ENCODE measurements at places on chromosomes 13 and 19.
A peak's percentile ranks its signal among the peaks of the same experiment; 100 is the strongest.

GRCh38 chr13:67574320-67575233 is 344.4 kb upstream of the PCDH9 start:
- DNase-seq, result no peak

DNA sequence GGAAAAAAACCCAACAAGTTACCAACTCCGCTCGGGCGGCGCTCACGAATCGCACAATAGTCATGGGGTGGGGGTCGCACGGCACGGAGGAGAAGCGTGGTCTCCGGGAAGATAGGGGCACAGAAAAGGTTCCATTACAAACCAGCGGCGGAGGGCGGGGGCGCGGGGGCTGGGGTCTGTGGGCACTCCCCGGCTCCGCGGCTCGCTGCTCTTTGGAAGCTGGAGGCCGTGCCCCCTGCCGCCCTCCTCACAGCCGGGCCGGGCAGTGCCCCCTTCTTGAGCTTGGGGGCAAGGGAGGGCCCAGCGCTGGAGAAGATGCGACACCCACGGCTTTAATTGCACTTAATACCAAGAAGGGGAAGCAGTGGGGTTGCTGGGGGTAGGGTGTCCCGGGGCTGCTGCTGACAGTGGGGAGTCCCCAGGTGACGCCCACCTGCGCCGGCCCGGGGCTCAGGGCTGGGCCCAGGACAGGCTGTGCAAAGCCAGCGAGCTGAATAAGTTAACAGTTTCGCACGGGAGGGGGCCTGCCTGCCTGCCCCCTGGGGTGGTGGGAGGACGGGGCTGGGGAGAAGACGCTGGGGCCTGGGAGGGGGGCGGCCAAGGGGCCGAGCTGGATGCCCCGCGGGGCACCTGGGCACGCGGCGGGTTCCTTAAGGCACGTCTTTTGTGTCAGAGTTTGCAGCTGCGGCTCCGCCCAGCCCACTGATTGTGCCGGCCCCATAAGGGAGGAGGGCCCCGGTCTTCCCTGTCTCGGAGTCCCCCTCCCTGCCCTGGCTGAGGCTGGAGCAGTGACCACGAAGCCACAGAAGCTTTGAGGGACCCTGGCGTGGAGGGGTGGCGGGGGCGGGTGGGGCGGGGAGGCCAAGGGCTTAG is 9.8 kb downstream of the DCAF15 start:
- no peak for DNase-seq

GRCh38 chr19:522726-523125 is 8.8 kb upstream of the CDC34 start:
- no peak for DNase-seq

GRCh38 chr13:21176215-21176981 is at the start of the genes MRPL57 and SKA3:
Gene MRPL57, plus strand, starts transcription at chr13:21176658. Its CDS starts 259 bp downstream, at chr13:21176917.
Gene SKA3, minus strand, starts transcription at chr13:21176552. Its CDS starts 75 bp downstream, at chr13:21176477.
- peak; percentile 89 for DNase-seq

DNA sequence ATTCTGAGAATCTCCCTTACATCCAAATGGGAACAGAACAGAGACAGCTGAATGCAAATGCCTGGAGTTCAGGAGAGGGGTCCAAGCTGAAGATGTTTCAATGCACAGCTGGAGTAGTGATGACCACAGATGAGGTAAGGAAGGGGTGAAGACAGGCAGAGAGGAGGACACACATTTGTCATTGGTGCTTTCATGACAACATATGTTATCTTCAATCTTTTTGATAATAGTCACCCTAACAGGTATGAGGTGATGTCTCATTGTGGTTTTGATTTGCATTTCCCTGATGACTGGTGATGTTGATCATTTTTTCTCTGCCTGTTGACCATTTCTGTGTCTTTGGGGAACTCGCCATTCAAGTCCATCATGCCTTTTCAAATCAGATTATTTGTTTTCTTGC is 19.2 kb downstream of the SIGLEC7 start:
- DNase-seq, result no peak

GRCh38 chr19:5114727-5115126 is 145.8 kb downstream of the KDM4B start:
- no peak for DNase-seq

GRCh38 chr19:30529876-30530275 is 157.7 kb downstream of the ZNF536 start:
- DNase-seq, result no peak

DNA sequence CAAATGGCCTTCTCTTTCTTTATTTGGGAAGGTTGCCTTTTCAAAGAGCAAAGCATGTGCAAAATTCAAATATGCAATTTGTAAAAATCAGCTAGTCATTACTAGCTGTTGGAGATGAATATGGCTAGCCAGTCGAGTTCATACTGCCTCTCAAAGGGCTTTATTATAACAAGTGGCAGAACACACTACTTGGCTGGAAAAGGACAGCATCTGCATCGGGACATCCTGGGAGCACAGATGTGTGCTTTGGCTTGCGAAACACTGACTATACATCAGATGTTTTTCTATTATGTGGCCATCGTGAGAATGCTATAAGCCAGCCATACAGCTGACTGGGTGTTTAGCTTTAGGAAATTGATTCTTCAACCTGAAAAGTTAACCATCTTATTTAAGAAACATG is 424.2 kb downstream of the KCTD12 start:
- DNase-seq, result no peak

DNA sequence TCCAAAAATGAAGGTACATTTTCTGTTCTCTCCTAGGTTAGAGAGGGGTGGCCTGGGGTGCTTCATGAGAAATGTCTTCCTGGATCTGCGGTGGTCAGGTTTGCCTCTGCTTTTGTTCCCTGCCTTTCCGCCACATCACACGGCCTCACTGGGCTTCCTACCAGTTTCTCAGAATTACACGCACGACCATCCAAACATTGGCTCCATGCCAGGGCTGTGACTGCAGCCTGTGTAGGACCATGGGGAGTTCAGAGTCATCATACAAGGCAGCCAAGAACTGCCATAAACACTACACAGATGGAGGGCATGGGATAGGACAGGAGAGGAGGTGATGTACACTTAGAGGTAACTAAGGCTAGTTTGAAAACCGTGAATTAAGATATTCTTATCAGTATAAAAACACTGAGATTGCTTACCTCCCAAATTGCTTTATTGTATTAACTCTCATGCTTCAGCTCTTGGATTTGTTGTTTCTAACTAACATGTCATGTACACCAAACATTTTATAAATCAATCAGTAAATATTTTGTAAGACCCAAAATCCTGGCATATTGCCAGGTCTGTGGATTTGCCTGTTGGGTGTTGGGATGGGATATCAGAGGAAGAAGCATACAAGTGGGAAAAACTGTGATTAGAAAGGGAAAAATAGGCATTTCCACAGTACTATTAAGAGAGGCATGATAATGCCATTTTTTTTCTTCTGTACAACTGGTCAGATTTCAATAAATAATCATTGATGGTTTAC is 45.2 kb downstream of the CDADC1 start:
- DNase-seq, result no peak

DNA sequence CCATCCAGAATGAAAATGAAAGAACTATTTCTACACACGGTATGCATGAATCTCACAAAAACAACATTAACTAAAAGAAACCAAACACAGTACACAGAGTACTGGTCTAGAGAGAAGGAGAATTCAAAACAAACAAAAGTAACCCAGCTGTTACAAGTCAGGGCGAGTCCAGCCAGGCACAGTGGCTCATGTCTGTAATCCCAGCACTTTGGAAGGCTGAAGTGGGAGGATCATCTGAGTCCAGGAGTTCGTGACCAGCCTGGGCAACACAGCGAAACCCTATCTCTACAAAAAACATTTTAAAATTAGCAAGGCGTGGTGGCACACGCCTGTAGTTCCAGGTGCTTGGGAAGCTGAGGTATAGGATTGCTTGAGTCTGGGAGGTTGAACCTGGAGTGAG is 1.7 kb upstream of the PSMC4 start:
- no peak for DNase-seq

- DNase-seq, result no peak
Observed at GRCh38 chr19:15149737-15150136, 42.5 kb downstream of the SYDE1 start.
